ENCODE measurements at places on chromosomes 16 and 17. TPM values are rescaled to one million over a fixed set of nuclear protein-coding genes. Genes with fewer than 3 reads are reported as not detected.

GRCh38 chr16:17318238-17318637 lies 152.5 kb downstream of the XYLT1 start:
- no peak for DNase-seq

DNA sequence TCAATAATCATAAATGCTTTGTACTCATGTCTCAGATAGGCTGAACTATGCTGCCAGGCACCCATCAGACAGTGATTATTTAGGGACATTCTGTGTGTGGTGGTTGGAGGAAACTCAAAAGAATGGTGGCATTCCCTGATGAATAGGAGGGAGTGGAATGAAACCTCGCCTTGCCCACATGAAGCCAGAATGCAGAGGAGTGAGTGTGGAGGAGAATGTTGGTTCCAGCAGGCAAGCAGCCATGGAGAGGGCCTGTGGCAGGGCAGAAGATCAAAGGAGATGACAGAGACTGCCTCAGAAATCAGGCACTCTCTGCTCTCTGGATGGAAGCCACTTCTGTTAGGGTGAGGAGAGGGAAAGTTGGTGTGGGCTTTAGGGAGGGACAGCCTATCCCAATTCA lies 22.5 kb downstream of the KCTD19 start:
- no peak for DNase-seq

GRCh38 chr16:84254062-84254461 lies 14.2 kb upstream of the KCNG4 start:
- no peak for DNase-seq

GRCh38 chr16:81445143-81445961 lies 744 bp downstream of the CMIP start:
- DNase-seq = no peak

EFNB3 gene
- 2.3 TPM for total RNA-seq

DNA sequence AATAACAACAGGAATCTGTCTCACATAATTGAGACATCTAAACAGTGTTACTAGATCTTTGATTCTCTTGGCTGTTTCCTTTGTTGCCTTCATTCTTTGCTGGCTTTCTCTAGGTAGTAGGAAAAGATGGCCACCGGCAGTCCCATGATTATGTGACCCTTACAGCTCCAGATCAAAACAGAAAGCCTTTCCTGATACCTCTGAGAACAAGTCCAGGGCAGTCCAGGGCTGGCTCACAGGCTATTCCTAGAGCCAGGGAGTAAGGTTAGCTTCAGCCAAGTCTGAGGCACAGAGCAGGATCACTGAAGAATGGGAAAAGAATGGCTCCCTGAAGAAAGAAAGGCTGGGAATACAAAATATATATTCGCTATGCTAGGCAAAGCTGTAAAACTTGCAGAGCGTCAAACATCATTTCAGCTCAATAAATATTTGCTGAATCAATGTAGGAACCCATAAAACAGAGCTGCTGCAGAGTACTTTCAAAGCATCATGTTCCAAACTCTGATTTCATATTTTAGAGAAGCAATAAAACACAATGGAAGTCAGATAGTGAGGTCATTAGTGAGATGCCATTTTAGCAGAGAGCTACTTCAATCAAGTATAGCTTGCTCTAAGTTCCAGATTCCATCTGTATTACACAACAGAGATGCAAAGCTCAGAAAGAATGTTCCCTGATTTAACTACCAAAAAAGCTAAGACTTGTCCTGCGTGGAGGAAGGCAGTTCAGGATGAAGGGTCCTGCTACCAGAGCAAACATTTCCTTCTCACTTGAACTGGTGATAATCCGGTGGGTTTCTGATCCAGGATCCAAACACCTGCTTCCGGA lies 23.4 kb downstream of the ADAT1 start:
- DNase-seq = no peak

CNTNAP4 gene
- total RNA-seq = not detected

All from ureter (tissue), 1 donor.